ENCODE measurements at places on chromosomes 7 and 10. TPM values are rescaled to one million over a fixed set of nuclear protein-coding genes. Genes with fewer than 3 reads are reported as not detected.

The SLC25A28 gene
- 86.2 TPM for total RNA-seq

The PRKCQ gene
- total RNA-seq: 42.9 TPM

The KLF14 gene
- not detected for total RNA-seq

The LRRC18 gene
- not detected for total RNA-seq

The CUBN gene
- 0.76 TPM for total RNA-seq

The SP8 gene
- total RNA-seq: not detected

The SEMA4G gene
- 0.53 TPM for total RNA-seq

The MYL10 gene
- not detected for total RNA-seq

The MRPS24 gene
- 82.7 TPM for total RNA-seq

The STOX1 gene
- 0.41 TPM for total RNA-seq

The WNT8B gene
- 0.22 TPM for total RNA-seq

The TMEM196 gene
- total RNA-seq: not detected

The MYO3A gene
- total RNA-seq: not detected

The CCDC7 gene
- total RNA-seq: 16.7 TPM

The PPP1R3A gene
- not detected for total RNA-seq

The RADIL gene
- total RNA-seq: 0.53 TPM

The HOXA3 gene
- not detected for total RNA-seq

The ALOX5 gene
- 4.0 TPM for total RNA-seq

The LAMB1 gene
- 0.10 TPM for total RNA-seq

The SLC18A2 gene
- total RNA-seq: 0.12 TPM

The TFPI2 gene
- total RNA-seq: 0.51 TPM

The ITGA8 gene
- total RNA-seq: not detected

The SLC13A1 gene
- total RNA-seq: not detected

The LEP gene
- not detected for total RNA-seq

The TMEM236 gene
- total RNA-seq: 0.58 TPM

All from activated T-cell treated with anti-CD3 and anti-CD28 coated beads, Interleukin-2, amount 50 U/mL, for 72 hours (primary cell).